ENCODE measurements at places on chromosomes 3 and 15.

GRCh38 chr3:24487325-24488262, 7.1 kb downstream of the THRB start:
- no peak for DNase-seq

DNA sequence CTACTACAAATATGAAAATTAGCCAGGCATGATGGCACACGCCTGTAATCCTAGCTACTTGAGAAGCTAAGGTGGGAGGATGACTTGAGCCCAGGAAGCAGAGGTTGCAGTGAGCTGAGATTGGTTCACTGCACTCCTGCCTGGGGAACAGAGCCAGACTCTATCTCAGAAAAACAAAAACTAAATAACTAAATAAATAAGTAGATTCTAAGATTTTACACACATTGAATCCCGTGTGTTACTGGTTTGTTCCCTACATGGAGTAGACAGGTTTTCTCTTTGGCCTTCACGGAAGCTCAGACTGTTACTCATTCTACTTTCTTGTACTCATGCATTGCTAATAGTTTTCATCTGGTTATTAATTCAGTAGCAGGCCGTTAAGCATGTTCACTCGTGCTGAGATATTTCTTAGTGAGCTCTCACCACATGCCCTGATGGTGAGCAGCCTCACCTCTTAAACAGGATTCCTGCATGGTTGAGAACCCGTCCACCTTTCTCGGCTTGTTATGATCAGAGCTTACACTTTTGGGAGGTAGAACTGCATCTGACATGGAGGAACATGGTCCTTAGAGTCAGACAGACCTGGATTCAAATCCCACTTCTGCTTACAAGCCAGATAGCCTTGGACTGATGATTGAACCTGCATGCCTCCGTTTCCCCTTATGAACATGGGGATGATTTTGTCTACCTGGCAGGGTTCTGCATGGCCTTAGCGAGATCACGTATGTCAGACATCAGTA, 49.1 kb downstream of the CMTM7 start:
- DNase-seq = no peak

DNA sequence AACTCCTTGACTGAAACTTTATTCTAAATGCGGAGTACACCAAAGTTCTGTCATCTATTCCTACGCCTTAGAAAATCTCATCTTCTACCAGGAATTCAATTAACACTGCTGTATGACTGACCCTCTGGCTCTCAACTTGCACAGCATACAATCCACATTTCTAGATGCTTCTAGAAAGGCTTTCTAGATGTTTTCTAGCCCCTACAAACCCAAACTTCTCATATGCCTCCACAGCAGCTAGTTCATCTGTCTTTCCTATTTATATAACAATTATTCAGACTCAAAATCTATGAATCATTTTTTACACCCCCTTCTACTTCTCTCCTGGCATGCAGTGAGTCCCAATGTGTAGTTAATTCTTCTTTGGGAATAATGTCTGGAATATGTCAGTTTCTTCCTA, 13.2 kb downstream of the INO80 start:
- DNase-seq = no peak

DNA sequence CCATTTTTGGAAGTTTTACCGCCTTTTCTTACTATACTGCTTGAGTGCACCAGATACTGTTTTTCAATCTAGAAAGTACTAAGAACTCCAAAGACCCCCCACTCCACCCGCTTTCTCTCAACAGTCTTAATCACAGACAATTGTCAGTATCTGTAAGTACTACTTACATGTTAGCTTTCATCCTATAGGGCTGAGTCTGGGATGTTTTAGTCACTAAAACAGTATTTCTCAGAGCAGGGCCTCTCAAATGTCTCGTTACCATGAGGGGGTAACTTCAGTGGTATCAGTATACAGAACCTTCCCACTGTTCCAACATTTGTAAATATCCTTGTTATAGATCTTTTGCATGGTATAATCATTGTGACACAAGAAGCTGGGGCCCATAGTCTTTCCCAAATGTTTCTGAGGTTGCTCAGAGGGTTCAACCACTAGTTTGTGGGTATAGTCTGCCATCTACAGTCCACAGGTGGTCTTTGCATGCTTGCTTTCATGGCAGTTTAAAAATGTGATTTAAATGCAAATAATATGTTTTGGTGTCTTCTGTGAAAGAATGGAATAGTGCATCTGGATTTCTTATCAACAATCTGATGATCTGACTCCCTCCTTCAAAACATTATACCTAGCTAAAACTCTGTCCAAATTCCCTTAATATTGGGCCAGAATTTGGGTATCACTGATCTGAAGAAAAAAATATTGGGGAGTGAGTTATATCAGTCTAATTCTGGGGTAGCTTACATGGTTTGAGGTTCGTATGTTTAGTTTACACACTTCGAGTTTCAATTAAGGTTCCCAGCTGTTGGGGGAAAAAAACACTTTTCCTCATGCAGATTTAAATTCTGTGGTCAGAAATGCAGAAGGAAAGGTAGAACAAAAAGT, 18.0 kb upstream of the DNAJC13 start:
- DNase-seq = no peak

DNA sequence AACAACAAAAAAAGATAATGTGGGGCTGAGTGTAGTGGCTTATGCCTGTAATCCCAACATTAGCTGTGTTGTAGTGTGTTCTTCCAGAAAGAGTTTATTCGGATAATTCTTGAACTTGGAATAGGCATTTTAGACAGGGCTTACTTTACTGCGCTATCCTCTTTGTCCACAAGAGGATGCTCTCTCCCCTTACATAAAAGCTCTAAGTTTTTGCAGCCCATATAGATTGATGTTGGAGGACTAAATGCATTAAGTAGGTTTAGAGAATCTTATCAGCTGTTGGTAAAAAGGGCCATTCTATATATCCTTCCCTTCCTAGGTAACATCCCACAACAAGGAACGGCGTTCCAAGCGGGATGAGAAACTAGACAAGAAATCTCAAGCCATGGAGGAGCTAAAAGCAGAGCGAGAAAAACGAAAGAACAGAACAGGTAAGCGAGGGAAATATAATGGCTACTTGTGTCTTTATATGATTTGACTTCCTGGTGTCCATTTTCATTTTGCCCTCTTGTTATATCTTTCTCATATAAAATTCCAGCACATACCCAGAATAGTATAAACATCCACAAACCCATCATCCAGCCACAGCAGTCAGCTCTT, 27.8 kb upstream of the ITPKA start:
- DNase-seq = no peak

GRCh38 chr3:63043631-63044030, 168.4 kb upstream of the CADPS start:
- no peak for DNase-seq

DNA sequence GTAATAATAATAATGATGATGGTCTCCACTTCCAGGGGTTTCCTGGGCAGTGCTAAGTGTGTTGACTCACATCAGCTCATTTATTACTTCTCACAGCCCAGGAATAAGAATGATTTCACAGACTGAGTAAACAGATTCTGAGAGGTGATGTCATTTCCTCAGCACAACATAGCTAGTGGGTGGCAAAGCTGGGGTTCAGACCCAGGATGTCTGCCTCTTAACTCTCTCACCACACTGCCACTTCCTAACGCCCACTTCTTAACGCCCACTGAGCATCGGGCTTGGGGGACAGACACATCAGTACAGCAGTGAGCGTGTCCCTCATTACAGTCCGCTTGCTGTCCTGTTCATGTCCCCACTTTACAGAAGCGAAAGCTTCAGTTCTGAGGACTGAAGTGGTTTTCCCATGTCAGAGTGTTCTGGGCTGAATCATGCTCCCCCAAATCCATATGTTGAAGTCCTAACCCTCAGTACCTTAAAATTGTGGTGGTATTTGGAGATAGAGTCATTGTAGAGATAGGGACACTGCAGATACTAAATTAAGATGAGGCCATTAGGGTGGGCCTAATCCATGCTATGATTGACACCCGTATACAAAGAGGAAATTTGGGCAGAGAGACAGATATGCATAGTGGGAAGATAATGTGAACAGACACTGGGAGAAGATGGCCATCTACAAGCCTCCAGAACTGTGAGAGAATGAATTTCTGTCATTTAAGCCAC, 68.0 kb downstream of the ATP2B2 start:
- peak; percentile 60 for DNase-seq

DNA sequence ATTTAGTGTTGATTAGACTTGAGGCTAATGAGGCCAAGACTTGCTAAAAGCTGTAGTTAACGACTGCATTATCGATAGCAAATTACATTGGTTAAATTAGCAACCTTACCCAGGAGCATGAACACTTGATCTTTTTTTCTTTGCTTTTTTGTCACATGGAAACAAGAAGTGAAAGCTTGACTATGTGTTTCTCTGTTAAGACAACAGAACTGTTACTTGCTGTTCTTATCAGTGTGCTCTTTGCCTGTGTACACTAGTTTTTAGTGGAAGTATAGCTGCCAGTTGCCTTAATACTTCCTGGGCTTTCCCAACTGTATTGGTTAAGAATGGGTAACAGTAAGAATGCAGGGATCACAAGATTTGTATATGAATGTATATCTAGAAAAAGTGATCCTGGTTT, 625.5 kb downstream of the NAALADL2 start:
- no peak for DNase-seq

DNA sequence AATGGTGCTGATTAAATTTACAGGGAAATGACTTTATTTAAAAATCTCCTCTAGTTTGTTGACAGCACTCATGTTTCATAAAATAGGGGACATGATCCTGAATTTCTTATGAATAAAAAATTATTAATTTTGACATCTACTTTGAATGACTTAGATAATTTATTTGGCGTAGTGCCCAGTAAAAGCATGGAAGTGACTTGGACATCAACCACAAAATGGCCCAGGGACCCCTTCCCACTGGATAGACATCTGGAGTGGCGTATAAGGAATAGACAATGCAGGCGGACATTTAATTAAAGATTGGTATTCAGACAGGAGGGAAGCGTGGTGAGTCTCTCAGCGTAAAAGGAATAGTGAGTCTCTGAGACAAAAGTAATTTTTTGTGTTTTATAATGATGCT, 79.8 kb downstream of the ADAMTSL3 start:
- DNase-seq = no peak

DNA sequence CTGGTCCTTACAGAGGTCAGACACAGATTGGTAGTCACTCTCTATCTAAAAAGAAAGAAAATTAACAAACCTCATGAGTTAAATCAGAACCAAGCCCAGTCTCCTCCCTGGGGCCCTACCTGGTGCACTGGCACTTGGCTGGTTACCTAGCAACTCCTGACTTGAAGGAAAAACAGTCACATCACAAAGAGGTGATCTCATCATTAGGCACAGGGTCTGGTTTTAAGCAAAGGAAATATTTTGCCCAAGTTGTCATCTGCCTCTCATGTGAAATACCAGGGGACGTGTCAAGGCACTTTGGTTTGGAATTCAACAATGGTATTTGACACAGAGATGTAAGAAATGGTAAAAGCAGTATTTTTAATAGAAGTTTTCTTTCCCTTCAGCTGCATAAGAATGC, 47.7 kb upstream of the FMN1 start:
- DNase-seq = no peak

DNA sequence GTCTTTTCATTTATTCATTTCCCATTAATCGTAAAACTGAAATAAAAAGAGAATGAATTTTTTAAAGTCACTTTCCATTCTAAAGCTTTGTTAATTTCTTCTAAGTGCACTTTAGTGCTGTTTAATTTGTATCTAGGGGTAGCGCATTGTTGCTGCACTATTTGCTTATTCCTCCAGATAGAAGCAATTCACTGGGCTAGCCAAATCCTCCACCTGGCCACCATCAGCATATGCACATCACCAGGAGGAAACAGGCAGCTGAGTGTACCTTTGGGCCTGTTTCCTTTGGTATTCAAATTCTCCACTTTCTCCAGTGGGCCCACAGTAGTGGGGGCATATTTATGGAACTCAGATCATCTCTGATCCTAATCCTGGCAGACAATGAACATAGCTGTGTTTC, 29.8 kb upstream of the CPB1 start:
- no peak for DNase-seq

GRCh38 chr3:99686955-99687612, 48.7 kb downstream of the COL8A1 start:
- DNase-seq = no peak

Data from activated gamma-delta T cell treated with Interleukin-2 at 50 U/mL for 16 hours (primary cell).